ENCODE measurements at places on chromosomes 2 and 18.

DNA sequence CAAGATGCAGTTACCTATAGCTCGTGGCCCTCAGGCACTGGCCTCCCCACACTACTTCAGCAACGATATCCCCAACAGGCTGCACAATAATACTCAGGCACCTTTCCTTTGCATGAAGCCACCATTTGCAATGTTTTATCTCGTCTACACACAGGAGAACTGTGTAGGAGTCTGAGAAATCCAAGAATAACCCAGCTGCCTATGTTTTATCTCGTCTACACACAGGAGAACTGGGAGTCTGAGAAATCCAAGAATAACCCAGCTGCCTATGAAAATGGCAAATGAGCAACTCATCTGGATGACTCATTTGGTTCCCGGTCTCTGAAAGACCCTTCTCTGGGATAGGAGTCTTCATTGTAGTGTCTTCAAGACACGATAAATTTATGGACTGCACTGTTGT is 18.3 kb upstream of the LNPK start:
- DNase-seq = no peak

DNA sequence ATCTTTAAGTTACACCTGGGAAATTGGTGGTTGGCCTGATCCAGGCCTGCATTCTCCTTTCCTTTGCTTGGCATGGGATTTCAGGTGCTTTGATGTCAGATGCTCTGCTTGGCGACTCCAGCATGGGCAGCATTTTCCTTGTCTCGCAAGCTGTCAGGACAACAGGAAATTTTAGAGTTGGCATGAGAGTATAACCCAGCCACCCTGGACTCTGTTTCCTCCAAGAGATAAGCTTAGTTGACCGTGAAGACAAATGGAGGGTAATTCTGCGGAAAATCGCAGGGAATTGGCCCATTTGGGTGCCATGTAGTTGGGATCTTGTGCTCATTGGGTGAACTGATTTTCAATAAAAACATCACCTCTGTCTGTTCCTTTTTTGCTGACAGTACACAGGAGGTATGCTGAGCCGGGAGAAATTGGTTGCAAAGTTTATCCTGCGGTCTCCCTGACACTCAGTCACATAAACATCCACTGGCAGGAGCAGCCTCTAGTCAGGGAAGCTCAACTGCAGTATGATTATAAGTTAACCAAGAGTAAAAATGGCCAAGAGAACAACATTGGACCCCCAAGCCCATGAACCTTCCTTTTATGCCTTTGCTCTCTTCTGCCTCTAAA is 409.9 kb downstream of the SETBP1 start:
- no peak for DNase-seq

GRCh38 chr18:10409041-10409440 is 45.4 kb upstream of the APCDD1 start:
- no peak for DNase-seq

GRCh38 chr2:45684756-45685155 is 33.3 kb downstream of the PRKCE start:
- DNase-seq = no peak

GRCh38 chr2:209505410-209505809 is 81.6 kb downstream of the MAP2 start:
- no peak for DNase-seq

GRCh38 chr2:227163998-227164762 is at the start of the genes COL4A3 and COL4A4:
TSS of gene COL4A3 (plus strand) at chr2:227164624. CDS start at chr2:227164727, 103 bp downstream.
TSS of gene COL4A4 (minus strand) at chr2:227164205. CDS start at chr2:227147483, 16,722 bp downstream.
- DNase-seq = no peak

DNA sequence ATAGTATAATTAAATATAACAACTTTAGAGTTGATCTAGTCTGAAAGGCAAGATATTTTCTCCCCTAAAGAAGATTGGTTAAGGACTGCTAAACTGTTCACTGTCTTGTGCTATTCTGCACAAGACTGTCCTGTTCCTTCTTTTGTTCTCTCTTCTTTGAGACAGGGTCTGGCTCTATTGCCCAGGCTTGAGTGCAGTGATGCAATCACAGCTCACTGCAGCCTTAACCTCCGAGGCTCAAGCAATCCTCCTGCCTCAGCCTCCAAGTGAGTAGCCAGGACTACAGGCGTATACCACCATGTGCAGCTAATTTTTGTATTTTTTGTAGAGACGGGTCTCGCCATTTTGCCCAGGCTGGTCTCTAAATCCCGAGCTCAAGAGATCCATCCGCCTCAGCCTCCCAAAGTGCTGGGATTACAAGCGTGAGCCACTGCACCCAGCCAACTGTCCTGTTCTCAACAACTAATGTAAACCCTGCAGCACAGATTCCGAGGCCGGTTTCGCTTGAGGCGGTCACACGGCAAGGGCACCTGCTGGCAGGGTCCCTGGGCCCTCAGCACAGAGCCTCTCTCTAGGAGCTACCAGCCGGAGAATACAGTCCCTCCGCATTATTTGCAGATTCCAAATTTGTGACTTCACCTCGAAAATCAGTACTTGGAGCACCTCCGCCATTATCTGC is 16.4 kb downstream of the PXDN start:
- DNase-seq = no peak

DNA sequence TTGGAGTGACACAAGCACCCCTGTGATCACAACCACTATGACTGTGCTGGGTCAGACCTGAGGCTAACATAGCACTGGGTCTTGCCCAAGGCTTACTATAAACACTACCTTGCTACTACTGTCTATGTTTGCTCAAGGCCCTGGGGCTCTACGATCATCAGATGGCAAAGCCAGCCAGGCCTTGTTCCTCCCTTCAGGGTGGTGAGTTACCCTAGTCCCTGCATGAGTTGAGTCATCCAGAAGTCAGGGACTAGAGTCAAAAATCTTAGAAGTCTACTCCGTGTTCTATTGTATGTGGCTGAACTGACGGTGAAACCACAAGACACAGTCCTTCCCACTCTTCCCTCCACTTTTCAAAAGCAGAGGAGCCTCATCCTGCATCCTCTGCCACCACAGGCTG is 551.2 kb upstream of the FSIP2 start:
- no peak for DNase-seq

DNA sequence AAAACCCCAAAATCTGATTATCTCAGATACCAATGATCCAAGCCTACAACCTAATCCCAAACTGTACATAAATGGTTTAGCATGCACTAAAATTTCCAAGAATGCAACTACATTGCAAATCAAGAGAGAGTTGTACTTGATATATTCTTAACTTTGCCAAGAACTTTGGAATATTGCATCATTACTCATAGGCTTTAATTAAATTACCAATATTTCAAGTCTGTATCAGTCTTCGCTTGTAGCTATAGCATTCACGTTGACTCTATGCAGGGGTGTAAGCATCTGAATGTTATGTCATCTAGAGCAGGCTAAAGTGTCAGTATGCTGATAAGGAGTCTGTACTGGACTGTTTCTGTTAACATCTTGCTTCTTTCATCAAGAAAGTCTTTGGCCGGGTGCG is 56.3 kb downstream of the FOXI3 start:
- DNase-seq = no peak

- no peak for DNase-seq
Observed at GRCh38 chr2:201831469-201831868, 25.1 kb downstream of the CDK15 start.

DNA sequence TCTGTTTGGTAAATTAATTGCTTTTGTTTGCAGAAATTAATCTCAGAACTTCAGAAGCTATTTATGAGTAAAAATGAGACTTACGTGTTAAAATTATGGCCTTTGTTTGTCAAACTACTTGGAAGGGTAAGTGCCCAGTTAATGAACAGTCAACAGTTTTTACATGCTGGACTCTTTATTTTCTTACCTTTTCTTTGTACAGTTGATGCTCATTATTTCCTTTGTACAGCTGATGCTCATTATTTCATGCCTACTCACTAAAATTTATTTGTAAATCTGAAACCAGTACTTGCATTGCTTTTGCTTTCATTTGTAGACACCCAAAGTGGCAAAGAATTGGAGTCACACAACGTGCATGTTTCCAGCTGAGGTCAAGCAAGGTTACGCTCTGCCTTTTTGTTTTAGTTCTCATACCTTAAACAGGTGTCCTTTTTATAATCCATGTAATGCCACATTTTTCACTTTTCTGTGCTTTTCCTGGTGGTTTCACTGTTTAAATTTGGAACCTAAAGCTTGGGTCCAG is 13.3 kb downstream of the RIF1 start:
- no peak for DNase-seq

DNA sequence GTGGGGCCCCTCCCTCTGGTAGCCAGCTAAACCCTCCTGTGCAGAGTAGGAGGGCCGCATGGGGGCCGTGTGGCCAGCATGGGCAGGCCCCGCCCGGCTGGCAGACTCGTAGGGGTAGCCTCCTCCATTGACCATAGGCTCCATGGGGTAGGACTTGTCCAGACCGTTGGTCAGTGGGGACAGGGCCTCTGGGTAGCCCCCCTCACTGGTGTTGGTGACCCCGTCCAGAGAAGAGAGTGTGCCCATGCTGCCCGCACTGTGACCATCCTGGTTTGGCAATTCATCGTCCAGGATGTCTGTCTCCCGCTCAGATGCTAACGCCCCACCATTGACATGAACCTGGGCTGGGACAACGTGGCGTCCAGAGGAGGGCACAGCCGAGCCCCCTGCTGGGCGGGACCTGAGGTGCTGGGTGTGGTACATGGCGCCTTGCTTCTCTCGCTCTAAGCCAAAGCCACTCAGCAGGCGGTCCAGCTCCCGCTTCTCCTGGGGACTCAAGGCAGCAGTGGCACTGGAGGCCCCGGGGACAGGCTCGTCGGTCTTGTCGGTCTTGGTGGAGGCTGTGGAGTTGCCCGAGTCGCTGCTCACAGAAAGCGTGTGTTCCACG is 154.3 kb downstream of the TNS1 start:
- DNase-seq = no peak

DNA sequence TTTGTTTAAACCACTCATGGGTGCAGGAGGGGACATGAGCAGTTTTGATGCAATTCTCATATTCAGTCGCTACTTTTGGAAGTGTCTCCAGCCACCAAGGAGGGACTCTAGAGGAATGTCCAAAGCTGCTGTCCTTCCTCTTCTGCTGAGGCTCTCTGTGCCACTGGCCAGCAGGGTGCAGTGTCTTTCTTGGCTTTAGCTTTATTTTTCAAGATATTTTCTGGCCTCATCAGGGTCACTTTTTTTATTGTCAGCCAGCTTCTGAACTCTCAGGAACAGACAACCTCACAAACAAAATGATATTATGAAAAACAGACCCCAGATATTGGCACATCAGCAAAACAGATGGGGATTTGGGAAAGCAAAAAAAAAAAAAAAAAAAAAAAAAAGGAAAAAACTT is 289.3 kb upstream of the ZSWIM2 start:
- no peak for DNase-seq

- no peak for DNase-seq
Observed at GRCh38 chr18:53715243-53715853, 509.1 kb downstream of the MBD2 start.

GRCh38 chr18:11500153-11501122 is 109.0 kb upstream of the SLC35G4 start:
- no peak for DNase-seq

DNA sequence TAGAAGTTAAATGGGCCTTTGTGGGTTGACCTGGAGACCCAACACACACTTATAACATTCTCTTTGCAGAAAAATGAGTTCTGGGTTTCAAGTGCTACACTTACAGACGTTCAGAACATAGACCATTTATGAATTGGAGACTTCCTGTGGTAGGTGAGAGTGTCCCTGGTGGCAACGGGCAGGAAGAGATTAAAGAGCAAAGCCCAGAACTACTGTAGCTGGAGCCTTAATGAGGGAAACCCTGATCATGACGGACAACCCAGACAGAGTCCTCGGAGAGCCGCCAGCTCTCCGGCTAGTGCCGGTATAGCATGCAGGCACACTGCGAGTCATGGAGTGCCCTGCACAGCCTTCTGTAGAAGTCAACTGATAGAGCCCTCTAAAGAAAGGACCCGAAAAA is 44.5 kb upstream of the RMDN2 start:
- no peak for DNase-seq

DNA sequence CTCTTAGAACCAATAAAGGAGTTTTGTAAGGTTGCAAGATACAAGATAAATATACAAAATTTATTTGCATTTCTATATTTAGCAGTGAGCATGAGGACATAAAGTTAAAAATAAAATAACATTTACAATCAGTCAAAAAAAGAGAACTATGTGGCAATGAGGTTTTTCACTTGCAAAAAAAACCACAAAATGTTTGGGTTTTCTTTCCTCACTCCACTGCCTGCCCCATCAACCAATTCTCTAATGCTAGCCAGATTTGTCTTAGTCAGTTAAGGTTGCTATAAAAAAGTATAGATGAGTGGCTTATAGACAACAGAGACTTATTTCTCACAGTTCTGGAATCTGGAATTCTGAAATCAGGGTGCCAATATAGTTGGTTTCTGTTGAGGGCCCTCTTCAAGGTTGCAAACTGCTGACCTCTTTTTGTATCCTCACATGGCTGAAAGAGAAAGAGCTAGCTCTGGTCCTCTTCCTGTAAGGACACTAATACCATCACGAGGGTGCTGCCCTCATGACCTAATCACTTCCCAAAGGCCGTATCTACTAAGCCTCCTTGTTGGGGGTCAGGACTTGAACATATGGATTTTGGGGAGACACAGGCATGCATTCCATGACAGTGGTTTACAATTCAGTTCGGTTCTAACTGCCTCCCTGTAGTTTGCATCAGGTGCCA is 566.2 kb downstream of the GALR1 start:
- DNase-seq = no peak

DNA sequence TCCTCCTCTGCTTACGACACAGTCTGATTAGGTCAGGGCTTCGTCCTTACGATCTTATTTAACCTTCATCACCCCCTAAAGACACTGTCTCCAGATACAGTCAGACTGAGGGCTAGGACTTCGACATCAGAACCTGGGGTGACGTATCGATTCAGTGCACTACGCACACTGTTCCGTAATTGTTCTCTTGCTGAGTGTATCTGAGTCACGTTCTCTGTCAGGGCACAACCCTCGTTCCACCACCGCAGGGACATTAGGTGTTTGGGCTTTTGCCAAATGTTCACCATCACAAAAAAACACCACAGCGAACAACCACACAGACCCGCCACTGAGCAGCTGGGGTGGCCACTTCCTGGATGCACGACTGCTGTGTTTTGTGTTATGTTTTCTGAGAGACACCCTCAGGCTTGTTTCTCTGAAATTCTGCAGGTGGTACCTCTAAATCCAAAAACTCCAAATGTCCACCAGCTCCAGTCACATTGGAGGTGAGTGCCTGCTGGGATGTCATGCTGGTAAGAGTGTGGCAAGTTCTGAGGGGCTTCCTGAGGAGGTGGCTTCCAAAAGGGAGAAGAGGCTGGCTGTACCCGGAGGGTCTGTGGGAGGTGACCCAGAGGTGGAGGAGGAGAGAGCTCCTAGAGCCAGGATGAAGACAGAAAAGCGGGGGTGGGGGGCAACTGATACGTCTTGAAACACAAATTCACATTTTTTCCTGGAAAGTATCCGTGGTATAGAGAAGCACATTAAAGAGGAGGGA is 66.6 kb downstream of the ADNP2 start:
- no peak for DNase-seq

GRCh38 chr2:109531221-109531620 is 82.5 kb downstream of the SEPTIN10 start:
- DNase-seq = no peak

DNA sequence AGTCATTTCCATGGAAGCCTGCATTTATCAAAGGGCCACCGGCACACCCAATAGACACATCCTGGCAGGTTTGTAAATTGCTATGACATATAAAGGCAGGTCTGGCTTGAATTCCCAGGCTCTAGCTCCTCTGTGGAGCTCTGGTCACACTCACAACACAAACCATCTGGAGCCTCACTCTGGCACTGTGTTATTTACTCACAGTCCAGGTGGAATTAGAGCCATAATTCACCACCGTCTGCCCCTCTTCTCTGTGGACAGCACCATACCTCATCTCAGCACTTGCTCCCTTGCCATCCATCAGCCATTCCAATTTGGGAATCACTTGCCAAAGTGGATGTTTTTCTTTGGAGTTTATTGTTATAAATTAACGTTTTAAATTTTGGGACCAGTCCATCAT is 84.3 kb upstream of the OSR1 start:
- DNase-seq = no peak

- DNase-seq = no peak
Observed at GRCh38 chr2:118374974-118375755, 286.9 kb downstream of the INSIG2 start.

Data from stimulated activated CD4-positive, alpha-beta T cell treated with anti-CD3 and anti-CD28 coated beads, Interleukin-15, amount 100 ng/mL, for 1 hour (primary cell).